HCT116 (cell line): ENCODE measurements at places on chromosomes 12 and 14. TPM values are rescaled to one million over a fixed set of nuclear protein-coding genes. Genes with fewer than 3 reads are reported as not detected.

LRP10 gene
- 42.7 TPM for total RNA-seq

DNA sequence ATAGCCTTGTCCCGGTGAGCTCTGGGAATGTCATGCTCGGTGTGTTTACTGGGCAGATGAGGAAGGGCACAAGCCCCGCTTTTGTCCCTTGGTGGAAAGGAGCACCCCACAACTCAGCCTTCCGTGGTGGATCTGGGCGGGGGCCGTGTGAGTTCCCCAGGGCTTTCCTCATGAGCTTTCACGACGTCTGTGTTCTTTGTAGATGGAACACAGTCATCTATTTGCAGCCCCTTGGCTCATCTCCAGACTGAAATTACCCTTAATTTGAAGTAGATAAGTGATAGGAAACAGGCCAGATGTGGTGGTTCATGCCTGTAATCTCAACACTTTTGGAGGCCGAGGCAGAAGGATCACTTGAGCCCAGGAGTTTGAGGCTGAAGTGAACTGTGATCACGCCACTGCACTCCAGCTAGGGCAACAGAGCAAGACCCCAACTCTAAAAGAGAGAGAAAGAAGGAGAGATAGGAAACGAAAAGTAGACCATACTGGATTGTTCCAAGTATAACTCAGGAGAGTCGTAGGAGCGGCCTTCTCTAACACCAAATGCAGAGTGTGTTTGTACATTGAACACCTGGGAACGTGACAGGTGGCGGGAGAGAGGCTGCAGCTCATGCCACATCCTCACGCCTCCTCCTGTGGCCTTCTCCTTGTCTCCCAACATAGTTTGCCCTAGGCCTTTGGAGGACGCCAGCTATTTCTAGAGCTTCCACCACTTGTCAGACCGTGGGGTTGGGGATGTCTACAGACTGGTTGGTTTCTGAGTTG, 8.8 kb downstream of the P2RX4 start:
- DNase-seq = no peak

DNA sequence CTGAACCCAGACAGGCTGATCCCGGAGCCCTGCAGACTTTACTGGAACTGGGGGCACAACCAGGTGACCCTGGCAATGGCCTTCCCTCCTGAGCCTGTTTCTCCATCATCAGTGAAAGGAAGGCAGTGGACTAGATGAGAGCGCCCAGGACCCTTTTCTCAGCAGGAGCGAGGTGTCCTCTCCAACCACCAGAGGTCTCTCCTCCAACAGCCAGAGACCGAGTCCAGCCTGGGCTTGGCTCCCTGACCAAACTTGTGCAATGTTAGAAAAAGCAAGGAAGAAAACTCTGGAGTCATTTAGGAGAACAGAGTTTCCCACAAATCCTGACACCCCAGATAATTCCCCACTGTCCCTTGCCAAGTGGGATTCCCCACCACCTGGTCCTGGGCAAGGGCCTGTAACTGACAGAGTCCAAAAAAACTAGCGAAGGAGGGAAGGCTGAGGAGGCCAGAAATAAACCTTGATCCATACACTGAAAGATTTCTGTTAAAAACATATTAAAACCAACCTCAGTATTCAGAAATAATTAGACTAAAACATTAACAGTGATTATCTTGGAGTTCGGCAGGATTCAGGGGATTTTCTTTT, 9.0 kb downstream of the RPS6KL1 start:
- DNase-seq = peak; percentile 12

ABCD2 gene
- total RNA-seq = not detected

MEG3 gene
- 2.5 TPM for total RNA-seq

- DNase-seq = peak; percentile 59
Observed at GRCh38 chr12:77847680-77848431, 17.2 kb downstream of the NAV3 start.

DNA sequence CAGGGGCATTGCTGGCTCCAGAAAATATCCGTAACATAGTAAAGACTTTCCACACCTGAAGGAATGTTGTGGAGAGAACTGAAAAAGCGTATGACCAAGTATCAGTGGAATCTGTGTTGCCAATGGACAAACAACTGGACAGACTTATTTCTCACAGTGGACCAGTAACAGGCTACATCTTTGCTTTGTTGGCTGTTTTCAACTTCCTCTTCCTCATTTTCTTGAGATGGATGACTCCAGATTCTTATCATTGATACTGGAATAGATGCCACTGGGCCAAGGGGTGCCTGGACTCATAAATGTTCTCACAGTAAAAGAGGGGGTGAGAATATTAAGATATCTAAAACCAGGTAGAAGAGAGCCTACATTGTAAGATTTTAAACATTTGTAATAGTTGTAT, 6.4 kb downstream of the GAS2L3 start:
- no peak for DNase-seq
